Activated CD8-positive, alpha-beta memory T cell treated with anti-CD3 and anti-CD28 coated beads for 1 hour (primary cell): ENCODE measurements at places on chromosomes 16 and 17.

DNA sequence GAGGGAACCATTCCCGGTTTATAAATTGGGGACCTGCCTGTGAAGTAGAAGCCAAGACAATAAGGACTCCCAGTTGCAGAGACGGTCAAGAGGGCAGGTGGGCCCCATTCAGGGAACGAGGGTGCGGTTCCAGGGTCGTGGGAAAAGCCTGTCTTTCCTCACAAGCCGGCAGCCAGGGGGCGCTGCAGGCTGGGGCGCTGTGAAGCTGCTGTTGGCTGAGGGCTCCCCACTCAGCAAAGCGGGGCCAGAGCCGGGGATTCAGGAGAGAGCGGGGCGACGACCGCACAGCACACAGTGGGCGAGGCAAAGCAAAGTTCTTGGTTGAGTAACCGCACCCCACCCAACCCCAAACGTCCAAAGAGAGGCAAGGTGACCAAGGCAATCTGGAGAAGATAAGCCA is 24.9 kb downstream of the CDRT15 start:
- no peak for DNase-seq

DNA sequence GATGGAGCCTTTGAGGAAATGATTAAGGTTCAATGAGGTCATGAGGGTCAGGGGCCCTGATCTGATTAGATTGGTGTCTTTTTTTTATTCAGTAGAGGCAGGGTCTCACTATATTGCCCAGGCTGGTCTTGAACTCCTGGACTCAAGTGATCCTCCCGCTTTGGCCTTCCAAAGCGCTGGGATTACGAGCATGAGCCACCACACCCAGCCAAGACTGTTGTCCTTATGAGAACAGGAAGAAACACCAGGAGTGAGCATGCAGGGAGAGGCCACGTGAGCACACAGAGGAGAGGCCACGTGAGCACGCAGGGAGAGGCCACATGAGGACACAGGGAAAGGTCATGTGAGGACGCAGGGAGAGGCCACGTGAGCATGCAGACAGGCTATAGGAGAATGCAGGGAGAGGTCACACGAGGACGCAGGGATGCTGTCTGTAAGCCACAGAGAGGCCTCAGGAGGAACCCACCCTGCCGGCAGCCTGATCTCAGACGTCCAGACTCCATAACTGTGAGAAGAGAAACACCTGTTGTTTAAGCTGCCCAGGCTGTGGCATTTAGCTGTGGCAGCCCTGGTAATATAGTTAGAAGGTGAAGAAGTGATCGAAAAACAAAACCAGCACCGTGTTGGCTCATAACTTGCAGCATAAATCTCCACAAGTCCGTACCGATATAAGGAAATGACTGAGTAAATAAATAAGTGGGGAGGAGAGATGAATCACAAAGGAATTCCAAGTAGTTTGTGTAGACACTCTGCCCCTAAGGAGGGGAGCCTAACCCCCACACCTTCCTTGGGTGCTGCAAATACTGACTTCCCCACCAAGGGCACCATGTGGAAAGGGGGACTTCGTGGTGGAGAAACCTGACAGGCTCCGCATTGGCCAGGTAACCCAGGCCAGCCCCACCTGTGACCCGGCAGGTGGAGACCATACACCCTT is 14.6 kb upstream of the CSNK1D start:
- no peak for DNase-seq

- DNase-seq: no peak
These were observed 31.9 kb upstream of the NUDT7 start for GRCh38 chr16:77690416-77690815.

DNA sequence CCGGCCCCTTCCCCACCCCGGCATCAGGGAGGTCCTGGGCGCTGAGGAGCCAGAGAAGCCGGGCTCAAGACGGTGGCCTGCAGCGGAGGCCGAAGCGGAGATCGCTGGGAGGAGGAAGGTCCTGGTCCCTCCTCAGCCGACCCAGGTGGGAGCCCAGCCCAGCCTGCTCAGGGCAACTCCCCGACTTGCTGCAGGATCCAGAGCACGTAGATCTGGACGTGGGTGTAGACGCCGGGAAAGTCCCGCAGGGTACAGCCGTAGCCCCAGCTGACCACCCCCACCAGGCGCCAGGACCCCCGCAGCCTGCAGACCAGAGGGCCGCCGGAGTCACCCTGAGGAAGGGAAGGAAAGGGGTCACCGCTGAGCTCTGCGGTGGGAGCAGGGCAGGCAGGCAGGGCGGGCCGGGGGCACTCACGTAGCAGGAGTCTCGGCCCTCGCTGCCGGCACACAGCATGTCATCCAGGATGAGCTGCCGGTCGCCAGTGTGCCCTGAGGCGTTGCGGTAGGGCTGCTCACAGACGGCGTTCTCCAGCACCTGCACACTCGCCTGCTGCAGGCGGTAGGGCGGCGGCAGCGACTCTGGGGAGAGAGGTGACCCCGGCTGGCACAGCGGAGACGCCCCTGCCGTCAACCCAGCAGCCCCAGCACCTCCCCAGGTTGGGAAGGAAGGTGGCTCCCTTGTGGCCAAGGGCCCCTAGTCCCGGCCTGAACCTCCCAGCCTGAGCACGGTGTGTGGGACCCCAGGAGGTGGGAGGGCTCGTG is 5.4 kb downstream of the TPSD1 start:
- DNase-seq: no peak

- no peak for DNase-seq
These were observed 1.0 kb downstream of the ST3GAL2 start for GRCh38 chr16:70437582-70438557.

DNA sequence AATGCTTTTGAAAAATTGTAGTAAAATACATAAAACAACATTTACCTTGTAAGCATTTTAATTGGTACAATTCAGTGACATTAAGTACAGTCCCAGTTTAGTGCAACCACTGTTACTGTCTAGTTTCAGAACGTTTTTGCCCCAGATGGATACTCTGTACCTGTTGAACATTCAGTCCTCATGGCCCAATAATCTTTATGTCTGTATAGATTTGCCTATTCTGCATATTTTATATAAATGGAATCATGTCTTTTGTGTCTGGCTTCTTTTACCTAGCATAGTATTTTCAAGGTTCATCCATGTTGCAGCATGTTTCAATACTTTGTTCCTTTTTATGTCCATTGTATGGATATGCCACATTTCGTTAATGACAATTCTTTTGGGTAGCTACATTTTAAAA is 37.2 kb downstream of the TENT4B start:
- no peak for DNase-seq

GRCh38 chr17:78878871-78879527 is 24.0 kb downstream of the CEP295NL start:
- no peak for DNase-seq

- DNase-seq: peak; percentile 93
These were observed at the start of gene NAT9 for GRCh38 chr17:74776044-74776962. TSS of gene NAT9 (minus strand) at chr17:74776345. CDS start at chr17:74775698, 647 bp downstream.

DNA sequence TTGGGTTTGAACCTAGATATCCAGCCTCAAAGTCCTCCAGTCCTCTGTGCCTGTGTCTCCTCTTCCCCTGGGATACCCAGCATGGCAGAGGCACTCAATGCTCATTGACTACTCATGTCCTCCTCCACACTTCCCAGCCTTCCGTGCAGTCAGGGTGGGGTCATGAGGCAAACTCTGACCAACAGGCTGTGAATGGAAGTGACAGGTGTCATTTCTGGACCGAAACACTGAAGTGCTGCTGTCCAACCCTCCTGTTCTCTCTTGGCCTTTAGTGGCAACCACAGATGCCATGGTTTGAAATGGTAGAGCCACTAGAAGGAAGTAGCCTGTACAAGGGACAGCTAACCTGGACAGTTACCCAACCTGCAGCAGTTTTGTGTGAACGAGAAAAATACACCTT is 46.7 kb upstream of the MAP3K14 start:
- no peak for DNase-seq

DNA sequence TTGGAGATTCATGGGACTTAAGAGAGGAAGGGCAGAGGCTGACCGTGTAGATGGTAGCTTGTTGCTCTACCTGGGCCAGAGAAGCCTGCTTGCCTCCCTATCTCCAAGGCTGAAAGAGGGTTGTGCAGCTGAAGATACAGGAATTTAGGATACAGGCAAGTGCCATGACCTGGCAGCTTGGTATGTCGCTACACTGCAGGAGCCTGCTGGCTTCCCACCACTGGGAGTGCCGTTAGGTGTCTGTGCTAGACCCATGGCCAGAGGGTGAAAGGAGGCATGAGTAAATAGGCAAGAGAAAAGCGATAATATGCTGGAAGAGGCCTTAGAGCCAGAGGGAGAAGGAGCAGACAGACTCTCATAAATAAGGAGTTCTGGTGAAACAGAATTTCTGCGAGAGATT is 10.6 kb downstream of the NAA60 start:
- no peak for DNase-seq

GRCh38 chr17:62668091-62668804 is 40.8 kb downstream of the MRC2 start:
- DNase-seq: no peak

- no peak for DNase-seq
These were observed 4.8 kb downstream of the BCAR1 start for GRCh38 chr16:75246504-75247205.

DNA sequence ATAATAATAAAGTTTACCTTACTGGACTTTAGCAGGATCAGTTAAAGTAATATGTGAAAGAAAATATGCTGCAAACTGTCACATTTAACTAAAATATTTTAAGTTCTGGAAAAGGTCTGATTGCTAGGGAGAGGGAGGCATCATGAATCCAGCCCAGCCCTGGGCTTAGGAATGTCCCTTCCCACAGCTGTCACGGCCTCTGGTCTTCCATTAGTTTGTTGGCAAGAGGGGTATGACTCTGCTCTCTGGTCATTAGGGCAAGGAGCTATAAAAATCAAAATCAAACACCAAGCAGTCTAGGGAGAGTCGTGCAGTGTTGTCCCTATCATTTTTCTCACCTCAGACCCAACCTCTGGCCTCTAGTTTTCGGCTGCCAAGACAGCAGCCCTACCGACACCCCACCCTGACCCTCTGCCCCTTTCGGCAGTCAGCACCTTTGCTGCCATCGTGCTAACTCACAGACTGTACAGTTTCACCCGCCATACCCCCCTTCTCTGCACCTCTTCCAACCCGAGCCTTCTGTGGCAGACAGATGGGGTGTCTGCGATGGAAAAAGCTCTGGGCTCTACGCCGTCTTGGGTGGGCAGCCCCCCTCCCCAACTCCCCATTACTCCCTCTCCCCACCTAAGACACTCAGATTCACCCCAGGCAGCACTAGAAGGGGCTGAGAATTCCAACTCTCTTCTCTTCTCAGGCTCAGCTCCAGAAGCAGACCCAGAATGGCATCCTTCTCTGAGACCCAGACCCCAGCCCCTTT is 41.4 kb downstream of the NEUROD2 start:
- DNase-seq: no peak

DNA sequence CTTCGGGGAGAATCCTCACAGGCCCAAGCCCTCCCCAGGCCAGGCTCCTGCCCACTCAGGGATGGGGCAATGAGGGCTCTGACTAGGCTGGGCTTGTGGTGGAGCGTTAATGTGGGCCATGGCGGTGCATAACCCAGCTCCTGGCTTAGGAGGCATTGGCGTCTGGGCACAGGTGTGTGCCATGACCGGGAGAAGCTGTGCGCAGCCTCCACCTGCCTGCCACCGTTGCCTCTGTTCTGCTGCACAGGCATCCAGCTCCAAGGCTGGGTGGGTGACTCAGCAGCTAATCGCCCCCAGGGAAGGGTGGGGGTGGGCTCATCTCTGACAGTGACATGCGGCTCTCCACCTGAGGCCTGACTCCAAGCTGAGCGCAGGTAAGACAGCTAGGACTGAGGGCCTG is 3.5 kb upstream of the ARHGAP27 start:
- DNase-seq: no peak

- DNase-seq: no peak
These were observed 38.2 kb upstream of the DOC2B start for GRCh38 chr17:219696-220095.

GRCh38 chr17:81528651-81529436 is 667 bp downstream of the FSCN2 start:
- no peak for DNase-seq

GRCh38 chr16:83272843-83273242 is 534.9 kb upstream of the HSBP1 start:
- DNase-seq: no peak

- no peak for DNase-seq
These were observed 31.5 kb downstream of the QPRT start for GRCh38 chr16:29710227-29711219.

GRCh38 chr16:27922433-27922832 is 141.1 kb downstream of the GSG1L start:
- no peak for DNase-seq

DNA sequence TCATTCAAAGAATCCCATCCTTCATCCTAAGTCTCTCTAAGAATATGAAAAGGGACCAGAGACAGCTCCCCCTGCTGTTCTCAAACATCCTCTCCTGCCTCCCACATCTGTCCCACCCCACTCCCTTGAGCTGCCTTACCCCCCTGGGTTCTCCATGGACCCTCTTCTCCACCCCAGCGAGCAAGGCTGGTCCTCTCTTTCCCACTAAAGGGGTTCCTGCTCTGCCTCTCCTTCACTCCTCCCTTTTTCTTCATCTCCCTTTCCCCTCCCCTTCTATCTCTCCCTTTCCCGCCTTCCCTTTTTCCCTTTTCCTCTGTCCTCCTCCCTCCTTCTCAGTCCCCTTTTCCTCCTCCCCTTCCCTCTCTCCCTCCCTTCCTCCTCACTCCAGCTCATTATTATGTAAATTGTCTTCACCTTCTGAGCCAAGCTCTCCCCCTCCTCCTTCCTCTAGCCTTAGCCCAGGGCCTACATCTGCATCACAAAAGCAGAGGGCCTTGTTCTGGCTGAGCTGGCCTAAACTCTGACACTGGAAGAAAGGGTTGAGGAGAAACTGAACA is 90.0 kb downstream of the GNAO1 start:
- DNase-seq: no peak

DNA sequence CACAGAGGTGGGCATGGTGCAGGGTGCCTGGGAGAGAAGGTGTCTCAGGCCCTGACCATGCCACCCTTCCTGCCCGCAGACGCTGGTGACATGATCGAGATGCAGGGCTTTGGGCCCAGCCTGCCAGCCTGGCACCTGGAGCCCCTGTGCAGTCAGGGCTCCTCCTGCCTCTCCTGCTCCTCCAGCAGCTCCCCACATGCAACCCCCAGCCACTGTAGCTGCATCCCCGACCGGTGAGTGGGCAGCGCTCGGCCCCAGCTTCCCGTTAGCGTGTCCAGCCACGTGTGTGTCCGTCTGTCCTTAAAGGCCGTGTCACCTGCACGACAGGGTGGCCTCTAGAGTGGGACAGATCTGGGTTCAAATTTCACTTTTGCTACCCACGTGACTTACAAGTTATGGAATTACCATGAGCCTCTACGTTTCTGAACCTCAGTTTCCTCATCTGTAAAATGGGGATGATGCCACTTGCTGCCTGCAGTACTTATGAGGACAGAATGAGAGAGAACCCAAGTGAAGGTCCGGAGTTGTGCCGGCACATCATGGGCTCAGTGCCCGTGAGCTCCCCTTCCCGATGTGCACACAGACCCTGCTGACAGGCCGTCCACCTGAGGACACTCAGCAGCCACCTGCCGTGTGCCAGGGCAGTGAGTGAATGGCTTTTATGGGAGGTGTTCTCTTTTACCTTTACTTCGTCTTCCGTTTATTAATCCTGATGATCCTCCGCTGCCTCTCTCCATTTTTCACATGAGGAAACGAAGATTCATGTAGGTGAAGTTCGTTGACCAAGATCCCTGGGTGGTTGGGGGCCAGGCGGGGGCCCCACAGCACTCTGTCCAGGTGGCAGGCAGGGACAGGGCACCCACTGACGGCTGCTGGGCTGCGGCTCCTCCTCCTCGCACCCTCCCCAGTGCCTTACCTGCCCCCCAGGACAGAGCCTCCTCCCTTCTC is 29.4 kb downstream of the MNT start:
- no peak for DNase-seq

GRCh38 chr16:80569440-80570105 is 28.8 kb downstream of the DYNLRB2 start:
- DNase-seq: no peak

GRCh38 chr17:82156284-82156925 is 56.2 kb downstream of the CCDC57 start:
- DNase-seq: no peak

GRCh38 chr16:22369221-22369811 is 5.1 kb downstream of the CDR2 start:
- DNase-seq: no peak
